ENCODE measurements at places on chromosomes 4 and X.

- DNase-seq = no peak
Measured at GRCh38 chr4:81260443-81261101, 45.5 kb upstream of the PRKG2 start.

- no peak for DNase-seq
Measured at GRCh38 chr4:94407846-94408245, 43.9 kb upstream of the PDLIM5 start.

DNA sequence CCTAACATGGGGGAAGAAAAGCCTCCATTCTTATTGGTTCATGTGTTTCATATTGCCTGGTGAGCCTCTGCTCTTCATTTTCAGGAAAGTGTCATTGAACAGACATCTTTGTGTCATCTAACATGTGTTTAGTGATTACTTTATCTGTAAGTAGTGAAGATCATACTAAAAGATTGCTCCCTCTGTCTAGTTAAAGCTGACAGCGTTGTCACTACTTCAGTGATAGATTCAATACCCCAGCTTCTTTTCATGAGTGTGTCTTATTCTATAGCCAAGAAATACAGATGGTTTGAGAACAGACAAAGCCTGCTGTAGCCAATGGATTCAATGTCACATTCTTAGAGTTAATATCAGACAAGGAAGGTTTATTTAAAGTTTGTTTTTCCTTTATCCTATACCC is 85.1 kb downstream of the NKX6-1 start:
- DNase-seq = no peak

GRCh38 chr4:4368809-4369580 is 17.9 kb upstream of the NSG1 start:
- DNase-seq = no peak

GRCh38 chr4:44522761-44523445 is 74.3 kb upstream of the KCTD8 start:
- DNase-seq = no peak

GRCh38 chrX:72262077-72262476 is 15.0 kb downstream of the RPS4X start:
- no peak for DNase-seq
